ENCODE measurements at places on chromosomes 16 and 17.

GRCh38 chr16:89233678-89234490, 16.4 kb downstream of the ZNF778 start:
- DNase-seq: no peak

- DNase-seq: no peak
Observed at GRCh38 chr17:14793237-14793636, 471.9 kb downstream of the PMP22 start.

DNA sequence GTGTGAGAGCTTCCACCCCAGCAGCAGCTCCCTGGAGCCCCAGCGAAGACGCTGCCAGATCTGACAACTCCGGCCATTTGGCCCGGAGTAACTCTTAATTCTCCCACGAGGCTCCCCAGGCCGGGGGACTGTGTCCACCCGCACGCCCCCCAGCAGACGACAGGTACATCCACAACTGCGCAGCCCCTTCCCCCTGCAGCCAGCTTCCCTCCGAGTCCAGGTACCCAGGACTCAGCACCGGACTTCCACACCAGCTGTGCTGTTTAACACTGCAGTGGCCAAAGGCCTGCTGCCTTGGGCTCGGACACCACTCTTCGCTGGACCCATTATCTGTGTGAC, 7.2 kb downstream of the SYNGR2 start:
- DNase-seq: no peak

- no peak for DNase-seq
Observed at GRCh38 chr16:10616756-10617640, 36.6 kb upstream of the EMP2 start.

- DNase-seq: no peak
Observed at GRCh38 chr17:46044286-46044928, 45.4 kb downstream of the STH start.

DNA sequence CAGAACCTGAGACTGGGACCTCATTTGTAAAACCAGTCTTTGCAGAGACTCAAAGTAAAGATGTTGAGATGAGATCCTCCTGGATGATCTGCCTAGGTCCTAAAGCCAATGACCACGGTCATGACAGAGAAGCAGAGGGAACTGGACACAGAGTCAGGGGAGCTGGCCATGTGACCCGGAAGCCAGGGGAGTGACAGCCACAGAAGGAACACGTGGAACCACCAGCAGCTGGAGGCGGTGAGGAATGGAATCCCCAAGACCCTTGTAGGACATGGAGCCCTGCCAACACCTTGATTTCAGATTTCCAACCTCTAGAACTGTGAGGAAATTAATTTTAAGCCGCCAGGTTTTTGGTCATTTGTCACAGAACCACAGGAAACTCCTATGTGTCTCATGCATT, 37.0 kb downstream of the USP22 start:
- DNase-seq: no peak

- DNase-seq: no peak
Observed at GRCh38 chr17:77366558-77367245, 225.9 kb downstream of the SEC14L1 start.

DNA sequence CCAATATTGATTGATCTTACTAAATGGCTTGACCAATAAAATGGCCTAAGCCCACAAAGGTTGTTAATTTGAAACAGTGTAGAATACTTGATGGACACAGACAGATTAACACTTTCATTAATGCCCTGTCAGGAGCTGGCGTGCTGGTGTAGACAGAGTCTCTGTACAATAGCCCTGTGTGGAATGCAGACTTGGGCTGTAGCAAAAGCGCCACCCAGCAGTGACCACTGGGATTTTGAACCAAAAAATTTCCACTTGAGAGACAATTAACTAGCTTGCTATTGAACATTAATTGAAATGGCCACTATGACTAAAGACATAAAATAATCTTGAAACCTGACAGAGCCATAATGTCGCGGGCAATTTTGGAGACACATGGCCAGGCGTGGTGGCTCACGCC, 19.7 kb upstream of the GUCY2D start:
- DNase-seq: no peak

- DNase-seq: no peak
Observed at GRCh38 chr17:322006-322780, 30.4 kb downstream of the RPH3AL start.

GRCh38 chr17:75155191-75155601, 884 bp upstream of the JPT1 start:
- no peak for DNase-seq

- DNase-seq: no peak
Observed at GRCh38 chr17:30316736-30317135, 17.1 kb downstream of the TMIGD1 start.

DNA sequence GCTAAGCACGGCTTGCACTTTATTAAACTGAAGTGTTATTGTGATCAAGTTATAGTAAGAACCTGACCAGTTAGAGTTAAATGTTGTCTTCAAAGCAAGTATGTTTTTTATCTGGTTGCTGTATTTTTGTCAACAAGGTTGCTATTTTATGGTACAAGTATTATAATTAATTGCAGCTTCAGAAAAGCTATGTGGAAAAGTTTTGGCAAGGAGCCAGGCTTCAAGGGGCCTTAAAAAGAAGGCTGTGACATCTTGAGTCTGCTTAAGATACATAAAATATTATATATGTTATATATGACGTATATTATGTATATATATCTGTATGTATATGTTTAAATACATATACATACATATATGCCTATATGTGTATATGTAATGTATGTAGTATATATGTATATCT, 1461.2 kb upstream of the CDH8 start:
- no peak for DNase-seq

DNA sequence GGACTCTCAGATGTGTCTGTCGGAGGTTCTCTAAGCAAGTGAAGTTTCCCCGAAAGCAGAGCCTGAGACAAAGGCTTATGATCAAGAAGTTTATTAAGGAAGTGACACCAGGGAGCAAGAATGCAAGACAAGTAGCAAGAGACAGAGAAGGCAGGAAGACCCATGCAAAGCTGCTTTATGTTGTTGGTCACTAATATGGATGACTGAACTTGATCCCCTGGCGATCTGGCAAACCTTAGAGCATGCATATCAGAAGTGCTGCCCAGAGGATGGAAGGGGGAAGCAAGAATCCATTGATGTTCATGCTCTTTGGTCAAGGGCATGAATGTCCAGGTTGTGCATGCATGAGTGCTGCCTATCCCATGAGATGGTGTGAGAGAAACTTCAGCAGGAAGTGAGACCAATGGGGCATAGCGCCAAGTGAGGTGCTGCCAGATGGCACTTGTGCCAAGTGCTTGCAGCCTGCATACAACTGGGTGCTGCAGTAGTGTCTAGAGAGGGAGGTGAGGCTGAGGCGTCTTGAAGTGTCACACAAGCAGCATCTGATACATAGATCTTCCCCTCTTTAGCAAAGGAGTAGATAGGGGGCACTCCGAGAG, 176.5 kb downstream of the SALL1 start:
- no peak for DNase-seq

DNA sequence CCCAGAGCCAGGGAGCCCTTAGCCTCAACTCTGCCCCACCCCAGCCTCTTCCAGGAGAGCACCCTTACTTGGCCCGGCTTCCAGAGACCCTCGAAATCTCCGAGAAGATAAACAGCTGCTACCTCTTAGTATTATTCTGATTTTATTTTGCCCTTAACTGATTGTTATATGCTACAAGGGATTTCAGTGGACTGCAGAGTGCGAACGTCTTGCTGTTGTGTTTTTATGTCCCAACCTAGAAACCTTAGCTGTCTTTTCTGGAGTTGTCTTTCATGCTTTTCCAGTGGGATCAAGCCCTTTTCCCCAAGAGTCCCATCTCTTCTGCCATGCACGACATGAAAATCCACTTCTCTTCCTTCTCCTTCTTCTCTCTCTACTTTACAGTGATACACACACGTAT, 47.0 kb downstream of the SNX20 start:
- DNase-seq: no peak

GRCh38 chr16:24516900-24517669, 22.3 kb upstream of the RBBP6 start:
- no peak for DNase-seq
